ENCODE measurements at places on chromosomes 11 and 22. TPM values are rescaled to one million over a fixed set of nuclear protein-coding genes. Genes with fewer than 3 reads are reported as not detected.

OR10A2 gene
- total RNA-seq: not detected

MAJIN gene
- total RNA-seq: not detected

NXPE1 gene
- not detected for total RNA-seq

ARHGAP8 gene
- total RNA-seq: not detected

OR51E2 gene
- not detected for total RNA-seq

MYRF gene
- total RNA-seq: 0.44 TPM

OR6T1 gene
- total RNA-seq: not detected

Data from aortic smooth muscle cell (primary cell).